ENCODE measurements at places on chromosomes 6 and 20.

- no peak for DNase-seq
Observed at GRCh38 chr6:123687864-123688263, 51.1 kb upstream of the TRDN start.

- no peak for DNase-seq
Observed at GRCh38 chr6:69942485-69942884, 76.1 kb downstream of the COL19A1 start.

- no peak for DNase-seq
Observed at GRCh38 chr20:40682104-40682981, 6.7 kb downstream of the MAFB start.

DNA sequence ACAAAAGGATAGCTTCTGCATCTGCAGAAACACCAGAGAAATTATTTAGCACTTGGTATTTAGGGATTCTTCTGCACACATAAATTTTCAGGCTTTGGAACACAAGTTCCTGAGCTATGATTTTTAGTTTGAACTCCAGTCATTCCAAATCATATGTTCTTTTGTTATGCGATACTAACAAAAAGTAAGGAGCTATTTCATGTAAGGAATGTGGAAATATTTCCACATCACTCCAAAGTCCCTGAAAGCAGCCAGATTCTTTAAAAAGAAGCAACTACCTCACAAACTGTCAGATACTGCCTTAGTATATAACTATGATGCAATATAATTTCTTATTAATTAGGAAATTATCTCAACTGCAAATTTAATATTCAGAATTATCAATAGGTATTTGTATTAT, 106.9 kb downstream of the RNGTT start:
- DNase-seq, result no peak

DNA sequence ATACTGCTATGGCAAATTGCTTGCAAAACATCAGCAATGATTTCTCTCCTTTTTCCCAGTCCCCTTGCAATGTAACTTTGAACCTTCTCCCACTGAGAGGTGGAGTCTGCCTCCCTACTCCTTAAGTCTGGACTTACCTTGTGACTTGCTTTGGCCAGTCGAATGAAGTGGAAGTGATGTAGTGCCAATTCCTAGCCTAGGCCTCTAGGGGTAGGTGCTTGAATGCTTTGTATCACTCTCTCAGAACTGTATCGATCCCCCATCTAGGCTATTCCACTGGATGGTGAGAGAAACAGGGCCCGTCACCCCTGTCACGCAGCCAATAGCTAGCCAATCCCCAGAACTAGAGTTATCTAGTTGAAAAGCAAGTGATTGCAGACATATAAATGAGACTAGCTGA, 238.6 kb downstream of the BTBD3 start:
- DNase-seq, result no peak

DNA sequence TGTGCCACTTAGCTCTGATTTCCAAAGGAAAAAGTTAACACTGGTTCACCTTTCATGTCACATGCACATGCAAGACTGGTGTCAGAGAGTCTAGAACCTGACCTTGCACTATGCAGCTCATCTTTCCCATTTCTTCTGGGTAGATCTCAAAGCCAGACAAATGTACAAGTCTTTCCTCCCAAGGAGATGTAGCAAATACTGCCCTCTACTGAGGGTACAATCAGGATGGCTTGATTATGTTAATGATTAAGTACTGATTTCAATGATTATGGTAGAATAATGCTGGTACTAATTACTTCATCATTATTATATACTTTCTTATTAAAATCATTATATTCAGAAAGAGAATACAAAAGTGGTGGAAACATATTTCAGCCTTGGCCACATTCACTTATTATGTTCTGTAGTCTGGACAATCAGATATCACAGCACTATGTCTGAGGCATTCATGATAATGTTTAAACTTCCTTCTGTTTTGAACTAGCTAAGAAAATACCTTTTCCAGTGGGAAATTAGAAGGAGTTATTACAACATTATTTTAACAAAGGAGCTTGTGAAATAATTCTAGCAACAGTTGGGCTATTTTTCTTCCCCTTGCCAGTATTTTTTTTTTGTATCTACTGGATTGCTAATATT, 68.5 kb upstream of the FOXO3 start:
- peak; percentile 67 for DNase-seq

GRCh38 chr6:32140420-32141046, 10.4 kb upstream of the FKBPL start:
- DNase-seq, result no peak

DNA sequence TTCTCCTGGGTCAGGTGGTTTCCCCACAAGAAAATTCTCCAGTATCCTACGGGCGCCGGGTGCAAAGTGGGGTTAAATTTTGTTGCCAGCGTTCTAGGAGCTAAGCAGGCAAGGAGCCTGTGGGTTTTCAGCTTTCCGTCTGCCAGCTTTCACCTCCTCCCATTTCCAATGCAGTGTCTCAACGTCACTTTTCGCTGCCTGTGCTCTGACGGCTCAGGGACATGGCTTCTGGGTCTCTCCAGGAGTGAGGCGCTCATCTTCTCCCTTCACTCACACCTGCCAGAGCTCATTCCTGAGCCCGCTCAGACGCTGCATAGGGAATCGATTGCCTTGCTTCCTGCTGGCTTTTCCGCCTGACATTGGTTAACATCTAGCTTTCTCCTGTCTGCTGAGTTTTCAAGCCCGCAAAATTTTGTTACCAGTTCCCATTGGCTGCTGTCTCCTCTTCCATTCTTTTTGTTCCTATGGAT, 7.3 kb upstream of the NAA20 start:
- no peak for DNase-seq

DNA sequence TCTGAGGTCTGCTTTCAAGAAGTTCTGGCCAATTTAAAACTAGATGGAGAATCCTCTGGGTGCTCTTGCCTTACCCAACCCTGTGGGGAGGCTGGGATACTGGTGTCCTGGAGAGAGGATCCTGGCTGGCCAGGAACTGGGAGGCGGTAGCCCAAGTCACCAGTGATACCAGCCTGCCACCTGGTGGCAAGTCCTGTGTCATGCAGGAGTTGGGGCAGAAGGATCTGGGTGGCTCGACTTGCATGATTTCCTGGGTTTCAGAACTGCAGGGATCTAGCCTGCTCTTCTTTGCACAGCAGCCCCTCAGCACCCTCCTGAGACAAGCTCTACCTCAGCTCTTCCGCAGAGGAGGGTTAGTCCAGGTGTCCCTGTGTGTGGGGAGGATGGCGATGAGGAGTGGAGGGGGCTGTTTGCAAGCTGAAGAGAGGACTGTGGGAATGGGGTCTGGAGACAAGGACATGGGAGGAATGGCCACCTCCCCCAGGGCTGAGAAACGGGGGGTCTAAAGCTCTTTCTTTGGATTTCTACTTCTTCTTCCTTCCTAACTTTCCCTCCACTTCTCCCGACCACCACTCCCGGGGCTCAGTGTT, 4.2 kb downstream of the KCNK17 start:
- peak; percentile 71 for DNase-seq

- no peak for DNase-seq
Observed at GRCh38 chr20:9457136-9457535, 57.3 kb upstream of the LAMP5 start.

GRCh38 chr20:8587251-8587650, 455.2 kb downstream of the PLCB1 start:
- no peak for DNase-seq

DNA sequence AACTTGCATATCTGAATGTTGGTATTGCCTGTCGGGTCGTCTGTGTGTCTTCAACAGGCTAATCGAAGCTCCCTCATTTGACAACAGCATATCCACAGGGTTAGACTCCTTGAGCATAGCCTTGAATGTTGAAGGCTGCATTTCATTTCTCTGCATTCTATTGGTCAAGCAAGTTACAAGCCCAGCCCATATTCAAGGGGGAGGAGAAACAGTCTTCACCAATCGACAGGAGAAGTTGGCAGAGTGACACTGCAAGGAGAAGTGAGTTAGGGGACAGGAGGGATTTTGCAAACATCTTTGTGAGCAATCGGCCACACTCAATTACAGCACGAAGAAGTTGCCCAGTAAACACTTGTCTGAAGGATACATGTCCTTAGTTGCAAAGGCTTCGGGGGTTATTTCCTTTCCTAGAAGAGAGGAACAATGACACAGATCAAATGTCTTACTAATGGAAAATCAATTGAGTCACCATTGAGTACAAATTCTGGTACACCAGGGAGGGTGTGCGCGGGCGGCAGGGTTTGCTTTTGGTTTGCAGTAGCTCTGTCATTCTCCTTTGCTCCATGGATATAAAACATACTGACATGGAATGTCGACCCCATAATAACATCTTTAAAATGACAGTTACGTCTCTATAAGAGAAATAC, 60.6 kb upstream of the NT5E start:
- DNase-seq, result no peak

- DNase-seq, result no peak
Observed at GRCh38 chr6:56687551-56687950, 44.9 kb upstream of the DST start.

GRCh38 chr6:40328986-40329545, 258.1 kb downstream of the LRFN2 start:
- DNase-seq, result no peak

GRCh38 chr6:139159016-139159415, 24.1 kb downstream of the HECA start:
- no peak for DNase-seq

GRCh38 chr6:165223101-165223500, 86.3 kb downstream of the C6orf118 start:
- DNase-seq, result no peak

- no peak for DNase-seq
Observed at GRCh38 chr6:134516582-134516981, 198.7 kb upstream of the SGK1 start.

GRCh38 chr20:36819659-36820058, 46.1 kb upstream of the DSN1 start:
- no peak for DNase-seq

DNA sequence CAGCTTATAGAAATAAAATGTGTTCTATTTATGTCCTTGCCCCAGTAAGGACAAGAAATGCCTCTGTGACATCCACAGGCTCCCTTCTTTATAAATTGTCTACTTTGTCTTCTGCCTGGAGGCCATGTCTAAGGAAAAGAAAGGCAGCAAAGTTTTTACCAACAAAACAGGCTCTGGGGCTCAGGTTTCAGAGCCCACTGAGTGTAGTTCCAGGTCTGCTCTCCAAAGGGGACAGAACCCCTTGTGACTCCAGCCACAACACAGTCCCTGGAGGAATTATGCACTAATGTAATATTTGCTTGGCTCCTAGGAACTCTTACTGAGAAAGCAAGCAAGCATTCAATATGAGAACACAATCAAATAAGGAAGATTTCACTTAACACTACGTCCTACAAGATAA, 80.1 kb downstream of the PAK5 start:
- no peak for DNase-seq

DNA sequence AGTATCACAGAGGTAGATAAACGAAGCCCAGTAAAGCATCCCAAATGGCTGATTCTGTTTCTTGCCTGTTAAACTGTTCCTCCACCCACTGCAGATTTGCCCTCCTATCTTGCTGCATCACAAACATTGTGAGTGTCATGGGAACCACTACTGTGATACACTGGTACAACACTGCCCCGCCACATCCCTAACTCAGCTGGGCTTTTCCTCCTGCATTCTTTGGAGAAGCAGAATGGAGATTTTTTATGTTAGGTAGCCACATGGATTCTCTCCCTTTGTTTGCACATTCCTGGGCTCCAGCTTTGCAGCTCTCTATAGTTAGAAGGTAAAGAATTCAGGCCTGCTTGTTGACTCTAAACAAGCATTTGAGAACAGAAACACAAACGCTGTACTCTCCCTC, 234.1 kb downstream of the TMEM242 start:
- DNase-seq, result no peak

DNA sequence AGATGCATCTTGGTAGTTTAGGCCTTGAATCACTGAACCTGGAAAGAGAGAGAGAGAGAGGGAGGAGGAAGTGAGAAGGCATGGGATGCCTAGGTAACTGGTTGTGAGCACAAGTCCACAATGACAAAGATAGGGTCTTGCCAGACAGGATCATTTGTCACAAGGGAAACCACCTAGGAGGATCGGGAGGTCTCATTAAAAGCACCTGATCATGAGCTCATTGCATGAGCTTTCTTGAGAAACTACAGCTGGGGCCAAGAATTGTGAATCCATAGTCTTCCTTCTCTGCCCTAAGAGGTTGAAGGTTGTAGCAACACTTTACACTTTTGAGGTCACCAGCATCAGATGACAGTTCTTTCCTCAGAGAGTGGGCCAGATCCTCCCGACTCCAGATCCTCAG, 195.7 kb downstream of the CD83 start:
- no peak for DNase-seq

DNA sequence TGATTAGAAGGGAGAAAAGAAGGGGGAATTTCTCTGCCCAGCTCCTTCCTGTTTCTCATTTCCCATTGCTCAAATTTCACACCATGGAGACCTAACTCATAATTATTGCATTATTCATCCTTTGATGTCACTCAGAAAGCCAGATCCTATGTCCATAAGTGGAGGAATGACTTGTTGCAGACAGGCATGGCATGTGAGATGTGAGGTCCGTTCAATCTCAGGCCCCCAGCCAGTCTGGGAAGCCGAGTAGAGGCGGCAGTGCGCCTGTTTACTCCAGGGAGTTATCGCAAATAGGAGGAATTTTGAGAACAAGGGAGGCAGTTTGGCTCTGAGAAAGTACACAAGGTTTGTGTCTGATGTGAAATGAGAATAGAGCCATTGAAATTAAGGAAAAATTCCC, 26.9 kb upstream of the MOCS1 start:
- no peak for DNase-seq

- DNase-seq, result no peak
Observed at GRCh38 chr6:159832946-159833345, 32.9 kb downstream of the PNLDC1 start.

DNA sequence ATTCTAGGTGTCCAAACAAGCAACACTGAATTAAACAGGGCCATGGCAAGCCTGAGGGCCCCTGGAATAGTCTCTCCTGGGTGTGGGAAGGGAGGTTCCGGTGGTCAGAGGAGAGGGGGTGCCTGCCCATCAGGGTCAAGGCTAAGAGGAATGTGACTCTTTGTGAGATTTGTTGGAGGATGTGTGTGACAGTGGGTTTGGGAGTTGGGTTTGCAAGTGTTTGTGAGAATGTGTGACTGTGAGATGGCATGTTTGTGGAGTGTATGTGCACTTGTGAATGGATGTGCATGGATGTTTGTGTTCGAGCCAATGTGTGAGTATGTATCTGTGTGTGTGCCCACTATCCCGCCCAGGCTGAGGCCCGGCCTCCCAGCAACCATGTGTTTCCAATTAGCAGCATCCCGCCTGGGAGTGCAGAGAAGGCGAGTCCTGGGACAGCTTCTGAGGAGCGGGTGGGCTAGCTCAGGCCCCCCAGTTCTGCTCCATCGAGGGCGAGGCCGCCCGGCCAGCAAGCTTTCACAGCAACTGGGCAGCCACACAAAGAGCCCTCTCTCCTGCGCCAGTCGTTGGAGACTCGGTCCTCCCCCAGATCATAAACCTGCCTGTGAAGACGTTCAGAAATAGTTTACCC, 12.6 kb downstream of the FOXC1 start:
- no peak for DNase-seq

GRCh38 chr20:4912380-4913142, 88.7 kb downstream of the SLC23A2 start:
- no peak for DNase-seq

- DNase-seq, result no peak
Observed at GRCh38 chr6:37289931-37290330, 32.0 kb upstream of the TMEM217 start.

GRCh38 chr6:84808491-84809061, 44.2 kb upstream of the TBX18 start:
- no peak for DNase-seq

GRCh38 chr6:72382602-72383529, 239.0 kb upstream of the KCNQ5 start:
- DNase-seq, result no peak
